ENCODE measurements at places on chromosomes 7 and 10.

DNA sequence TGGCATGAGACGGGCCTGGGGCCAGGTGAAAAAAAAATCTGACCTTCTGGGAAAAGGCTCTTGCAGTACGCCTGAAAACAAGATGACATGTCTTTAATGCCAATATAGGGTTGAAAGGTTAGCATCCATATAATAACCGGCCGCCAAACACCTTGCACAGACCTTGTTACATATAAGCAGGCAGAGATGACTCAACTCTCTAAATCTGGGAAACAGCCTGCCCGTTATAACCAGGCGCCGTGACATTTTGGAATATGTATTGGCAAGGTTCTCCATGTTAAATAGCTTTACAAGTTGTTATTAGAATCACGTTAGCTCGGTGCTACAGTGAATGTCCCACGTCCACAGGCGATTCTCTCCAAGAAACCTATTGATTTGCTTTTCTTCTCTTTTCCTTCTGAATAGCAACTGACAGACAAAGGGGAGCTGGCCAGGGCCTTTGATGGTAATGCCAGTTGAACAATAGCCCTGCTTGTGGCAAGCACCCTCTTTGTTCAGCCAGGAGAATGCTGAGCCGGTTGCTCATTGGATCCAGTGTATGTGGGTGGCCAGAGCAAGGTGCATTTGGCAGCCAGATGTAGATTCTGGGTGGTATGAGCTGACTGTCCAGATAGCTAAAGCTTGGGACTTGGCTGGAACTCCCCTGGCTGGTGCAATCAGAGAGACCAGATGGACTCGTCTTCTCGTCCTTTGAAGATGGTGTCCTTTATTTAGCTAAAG is 80.1 kb upstream of the AUTS2 start:
- peak; percentile 62 for DNase-seq

GRCh38 chr7:105910172-105910571 is 33.8 kb upstream of the ATXN7L1 start:
- DNase-seq, result no peak

GRCh38 chr10:45442662-45443061 is 68.6 kb downstream of the ALOX5 start:
- no peak for DNase-seq

- DNase-seq, result no peak
These were observed 245.8 kb downstream of the GLRX3 start for GRCh38 chr10:130382031-130382430.

GRCh38 chr7:120743128-120743527 is 114.8 kb downstream of the TSPAN12 start:
- DNase-seq, result no peak

DNA sequence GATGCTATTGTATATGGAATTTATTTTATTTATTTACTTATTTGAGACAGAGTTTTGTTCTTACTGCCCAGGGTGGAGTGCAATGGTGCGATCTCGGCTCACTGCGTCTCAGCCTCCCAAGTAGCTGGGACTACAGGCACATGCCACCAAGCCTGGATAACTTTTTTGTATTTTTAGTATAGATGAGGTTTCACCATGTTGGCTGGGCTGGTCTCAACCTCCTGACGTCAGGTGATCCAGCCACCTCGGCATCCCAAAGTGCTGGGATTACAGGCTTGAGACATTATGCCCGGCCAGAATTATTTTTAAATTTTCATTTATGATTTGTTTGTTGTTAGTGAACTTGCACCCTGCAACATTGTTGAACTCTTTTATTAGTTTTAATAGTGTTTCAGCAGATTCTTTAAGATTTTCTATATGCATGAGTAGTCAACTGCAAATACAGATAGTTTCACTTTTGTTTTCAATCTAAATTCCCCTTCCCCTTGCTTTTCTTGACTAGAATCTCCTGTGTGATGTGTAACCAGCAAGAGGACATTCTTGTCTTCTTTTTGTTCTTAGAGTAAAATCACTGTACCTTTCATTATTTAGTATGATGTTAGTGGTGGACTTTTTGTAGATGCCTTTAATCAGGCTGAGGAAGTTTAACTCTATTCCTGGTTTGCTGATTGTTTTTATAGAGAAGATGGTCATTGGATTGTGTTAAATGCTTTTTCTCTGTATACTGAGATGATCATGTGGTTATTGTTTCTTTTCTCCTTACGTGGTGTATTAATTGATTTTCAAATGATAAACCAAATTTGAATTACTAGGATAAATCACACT is 27.8 kb downstream of the ZNF33A start:
- no peak for DNase-seq

DNA sequence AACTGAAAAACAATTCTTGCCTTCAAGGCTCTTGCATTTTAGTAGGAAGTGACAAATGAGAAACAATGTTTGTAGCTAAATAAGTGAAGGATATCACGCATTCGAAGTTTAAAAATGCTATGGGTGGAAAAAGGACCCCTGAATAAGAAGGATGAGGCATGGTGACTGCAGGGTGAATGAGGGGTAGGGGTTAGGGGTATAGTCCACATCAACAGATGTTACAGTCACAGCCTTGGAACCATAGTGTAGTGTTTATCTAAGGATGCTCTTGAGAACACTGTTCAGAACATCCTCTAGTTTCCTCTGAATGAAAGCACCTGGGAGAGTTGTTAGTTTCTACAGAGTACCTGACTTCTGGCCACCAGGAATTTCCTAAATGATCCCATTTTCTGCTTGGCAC is 157.0 kb downstream of the RELN start:
- DNase-seq, result no peak

DNA sequence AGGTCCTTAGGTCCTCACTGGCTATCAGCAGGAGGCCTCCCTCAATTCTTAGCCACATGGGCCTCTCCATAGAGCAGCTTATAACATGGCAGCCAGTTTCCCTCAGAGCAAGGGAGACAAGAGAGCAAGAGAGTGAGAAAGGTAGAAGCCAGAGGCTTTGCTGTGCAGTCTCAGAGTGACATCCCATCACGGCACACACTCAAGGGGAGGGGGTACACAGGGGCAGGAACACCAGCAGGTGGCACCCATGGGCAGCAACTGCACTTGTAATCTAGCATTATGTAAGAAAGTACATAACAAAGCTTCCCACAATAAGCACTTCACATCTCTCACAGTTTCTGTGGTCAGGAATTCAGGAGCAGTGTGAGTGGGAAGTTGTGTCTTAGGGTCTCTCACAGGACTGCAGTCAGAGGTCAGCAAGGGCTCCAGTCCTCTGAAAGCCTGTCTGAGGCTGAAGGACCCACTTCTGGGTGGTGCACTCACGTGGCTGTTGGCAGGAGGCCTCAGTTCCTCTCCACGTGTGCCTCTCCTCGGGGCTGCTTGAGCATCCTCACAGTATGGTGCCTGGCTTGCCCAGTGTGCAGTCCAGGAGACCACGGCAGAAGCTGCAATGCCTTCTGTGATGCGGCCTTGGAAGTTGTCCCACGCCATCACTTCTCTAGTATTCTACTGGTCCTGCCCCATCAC is 159.4 kb downstream of the OAT start:
- DNase-seq, result no peak

DNA sequence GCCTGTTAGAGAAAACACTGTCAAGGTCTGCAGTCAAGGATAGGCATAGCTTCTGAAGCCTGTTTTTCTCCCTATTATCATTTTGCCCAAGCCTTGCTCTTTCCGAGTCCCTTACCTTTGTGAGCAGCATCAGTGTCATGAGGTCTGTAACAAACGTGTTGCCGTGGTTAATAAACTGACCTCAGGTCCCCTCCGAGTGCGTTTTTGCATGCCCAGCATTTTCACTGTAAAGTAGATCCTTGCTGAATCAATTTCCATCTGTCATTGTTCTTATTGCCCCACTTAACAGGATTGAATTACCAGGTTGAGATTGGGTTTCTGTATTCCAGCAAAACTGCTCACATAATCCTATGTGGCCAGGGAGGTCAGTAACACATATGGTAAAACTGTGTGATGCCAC is 110.3 kb downstream of the ZNF248 start:
- DNase-seq, result no peak

DNA sequence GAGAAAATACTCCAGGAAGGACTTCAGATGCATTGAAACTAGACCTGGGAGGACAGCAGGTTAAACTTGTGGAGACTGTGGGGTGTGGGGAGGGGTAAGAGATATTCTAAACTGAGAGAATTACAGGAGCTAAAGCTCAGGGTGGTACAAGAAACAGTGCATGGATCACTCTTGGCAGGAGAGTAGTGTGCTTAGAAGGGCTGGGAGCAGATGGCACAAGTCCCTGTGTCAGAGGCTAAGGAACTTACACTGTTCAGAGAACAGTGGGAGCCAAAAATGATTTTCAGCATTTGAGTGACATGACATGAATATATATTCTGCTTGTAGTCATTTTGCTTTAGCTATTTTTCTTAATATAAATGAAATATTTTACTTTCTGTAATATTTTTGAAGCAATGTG is 36.0 kb upstream of the LAMB1 start:
- no peak for DNase-seq

DNA sequence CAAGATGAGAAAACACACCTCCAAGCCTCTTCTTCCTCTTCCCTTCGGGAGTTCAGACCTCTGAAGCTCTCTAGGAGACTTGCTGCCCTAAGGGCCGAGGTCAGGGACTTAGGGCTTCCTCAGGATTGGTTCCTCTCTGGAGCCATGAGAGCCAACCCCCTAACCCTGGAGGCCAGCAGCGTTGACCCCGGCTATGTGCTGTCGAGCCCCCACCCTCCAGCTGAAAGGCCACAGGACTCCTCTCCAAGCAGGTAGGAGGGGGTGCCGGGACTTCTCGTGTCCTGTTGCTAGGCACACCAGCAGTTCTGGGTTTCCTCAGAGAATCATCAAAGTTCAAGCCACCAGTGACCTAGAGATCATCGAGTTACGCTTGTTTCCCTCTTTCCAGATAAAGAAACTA is 87.4 kb downstream of the ARHGAP22 start:
- no peak for DNase-seq

DNA sequence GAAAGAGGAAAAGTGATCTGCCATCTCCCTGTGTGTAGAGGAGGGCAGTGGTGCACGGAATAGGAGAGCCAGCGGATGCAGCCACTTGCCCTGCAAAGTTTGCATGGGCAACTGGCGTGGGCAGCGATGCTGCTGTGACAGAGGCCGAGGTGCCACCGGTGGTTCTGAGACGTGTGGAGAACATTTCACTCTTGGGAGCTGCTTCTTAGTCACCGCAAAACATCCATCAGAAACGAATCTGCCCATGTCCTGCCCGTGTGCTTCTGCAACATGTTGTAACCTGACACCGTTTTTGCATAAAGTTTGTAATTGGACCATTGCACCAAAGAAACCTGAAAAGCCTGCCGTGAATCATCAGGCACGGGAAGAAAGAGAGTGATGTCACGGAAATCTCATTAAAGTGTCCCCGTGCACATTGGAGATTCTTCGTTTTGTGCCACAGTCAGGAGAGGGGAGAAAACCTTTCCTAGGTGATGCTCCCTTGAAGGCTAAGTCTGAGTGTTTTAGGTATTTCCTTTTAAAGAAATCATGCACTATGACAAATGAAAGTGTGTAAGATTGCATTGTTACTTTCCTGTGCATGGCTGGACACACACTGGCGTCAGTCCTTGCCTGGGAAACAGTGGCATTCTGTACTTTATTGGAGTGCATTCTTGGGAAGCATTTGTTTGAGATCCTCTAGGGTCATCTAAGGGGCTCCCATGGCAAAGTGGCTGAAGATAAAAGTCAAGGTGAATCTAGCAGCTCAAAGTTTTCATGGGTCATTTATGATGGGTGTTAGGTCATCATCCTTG is 302.6 kb downstream of the KLF6 start:
- DNase-seq, result peak; percentile 80

- DNase-seq, result no peak
These were observed 6.7 kb downstream of the OR13A1 start for GRCh38 chr10:45308707-45309106.

GRCh38 chr7:128373606-128374005 is 12.1 kb upstream of the PRRT4 start:
- no peak for DNase-seq

DNA sequence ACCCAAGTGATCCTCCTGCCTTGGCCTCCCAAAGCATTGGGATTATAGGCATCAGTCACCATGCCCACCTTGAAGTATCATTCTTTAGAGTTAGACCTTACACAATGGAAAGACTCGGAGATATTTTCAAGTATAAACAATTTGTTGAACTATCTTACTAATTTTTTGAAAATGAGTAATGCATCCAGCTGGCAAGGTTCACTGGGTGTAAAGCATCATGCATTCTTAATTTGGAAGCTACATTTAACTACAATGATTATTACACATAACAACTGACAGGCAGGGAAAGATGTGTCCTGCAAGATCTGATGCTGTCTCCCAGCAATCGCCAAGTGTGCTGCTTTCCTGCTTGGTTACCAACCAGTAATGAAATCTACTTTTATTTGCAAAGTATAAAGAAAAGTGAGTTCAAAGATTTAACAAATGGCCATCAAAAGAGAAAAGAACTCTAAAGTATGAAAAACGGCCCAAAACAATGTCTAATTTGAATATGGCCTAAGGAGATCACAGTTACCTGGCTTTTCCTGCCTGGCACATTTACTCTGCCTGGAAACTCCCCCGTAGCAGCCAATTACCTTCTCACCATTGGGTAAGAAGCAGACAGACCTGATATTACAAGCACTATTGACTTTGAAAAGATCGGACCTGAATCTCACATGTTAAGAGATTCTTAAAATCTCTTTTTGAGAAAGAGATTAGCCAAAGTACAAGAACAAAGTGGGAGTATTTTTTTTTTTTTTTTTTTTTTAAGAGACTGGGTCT is 59.3 kb upstream of the NMT2 start:
- DNase-seq, result peak; percentile 62

- DNase-seq, result no peak
These were observed 32.5 kb downstream of the C7orf33 start for GRCh38 chr7:148622887-148623585.

Measured in GM03348 (cell line).